GM10248 (cell line): ENCODE measurements at places on chromosomes 4 and X.
A peak's percentile ranks its signal among the peaks of the same experiment; 100 is the strongest.

DNA sequence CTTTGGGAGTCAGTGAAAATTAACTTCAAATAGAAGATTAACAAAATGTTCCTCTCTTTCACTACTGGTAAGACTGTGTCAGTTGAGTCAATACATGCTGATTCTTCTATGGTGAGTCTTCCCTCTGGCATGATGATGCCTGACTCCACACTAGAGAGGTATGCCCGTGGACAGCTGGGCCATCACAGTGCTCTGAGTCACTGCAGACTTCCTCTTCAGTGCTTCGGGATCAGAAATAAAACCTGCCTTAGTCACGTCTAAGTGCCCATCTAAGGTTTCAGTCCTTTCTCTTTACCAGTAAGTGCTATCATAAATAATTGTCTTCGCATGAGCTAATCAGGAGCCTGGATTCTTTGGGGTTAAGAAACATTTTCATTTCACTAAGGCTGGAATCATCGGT lies 1.6 kb upstream of the ASB5 start:
- DNase-seq = no peak

GRCh38 chrX:57227691-57228090 lies 58.8 kb upstream of the FAAH2 start:
- DNase-seq = no peak

DNA sequence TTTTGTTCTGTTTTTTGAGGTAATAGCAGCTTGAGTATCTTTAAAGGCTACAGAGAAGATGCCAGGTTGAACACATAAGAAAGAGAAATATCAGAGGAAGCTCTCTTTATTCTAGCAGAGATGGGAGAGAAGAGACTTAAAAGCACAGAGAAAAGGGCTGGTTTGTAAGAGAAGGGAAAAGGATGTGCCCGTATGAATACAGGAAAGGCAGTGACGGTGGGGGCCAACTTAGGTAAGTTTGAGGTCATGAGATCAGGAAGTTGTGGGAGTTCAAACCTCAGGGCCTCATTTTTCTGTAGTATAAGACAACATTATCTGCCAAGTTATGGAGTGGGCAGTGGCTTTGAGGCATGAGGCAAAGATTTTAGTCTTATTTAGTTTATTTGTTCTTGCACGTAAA lies 121.3 kb upstream of the S100G start:
- no peak for DNase-seq

- DNase-seq = no peak
Measured at GRCh38 chr4:155539746-155540145, 126.9 kb upstream of the GUCY1A1 start.

- DNase-seq = no peak
Measured at GRCh38 chrX:56564921-56565840, 1.8 kb downstream of the UBQLN2 start.

- DNase-seq = no peak
Measured at GRCh38 chr4:126358041-126358440, 1043.3 kb downstream of the FAT4 start.

DNA sequence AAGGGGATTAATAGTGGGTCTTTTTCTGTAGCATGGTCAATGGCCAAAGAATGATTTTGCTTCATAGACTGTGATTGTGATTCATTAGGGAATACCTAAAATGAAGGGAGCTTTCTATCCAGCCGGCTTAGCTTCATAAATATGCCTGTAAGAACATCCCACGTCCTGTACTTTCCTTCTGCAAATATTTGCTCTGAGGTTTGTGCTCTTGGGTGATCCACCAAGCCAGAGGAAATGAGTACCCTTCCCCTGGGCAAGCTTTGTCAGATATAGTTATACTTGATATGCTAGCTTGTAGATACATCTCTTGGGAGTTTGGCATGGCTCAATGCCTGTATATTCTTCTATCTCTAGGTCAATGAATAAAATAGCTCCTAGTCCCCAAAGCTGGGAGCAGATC lies 28.2 kb upstream of the SPARCL1 start:
- DNase-seq = no peak

DNA sequence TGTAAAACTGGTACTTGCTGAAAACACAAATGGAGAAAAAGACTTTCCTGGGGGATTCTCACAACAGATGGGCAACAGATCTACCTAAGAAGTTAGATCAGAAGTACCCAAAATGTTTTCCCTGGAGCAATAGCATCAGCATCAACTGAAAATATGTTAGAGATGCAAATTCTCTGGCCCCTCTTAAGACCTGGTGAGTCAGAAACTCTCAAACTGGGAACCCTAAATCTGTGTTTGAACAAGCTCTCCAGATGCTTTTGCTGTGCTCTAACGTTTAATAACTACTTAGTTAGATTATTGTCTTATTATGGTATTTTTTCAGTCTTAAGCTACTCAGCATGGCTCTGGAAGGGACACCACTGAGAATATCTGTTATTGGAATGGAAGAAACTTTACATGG lies 55.2 kb upstream of the TRPC3 start:
- DNase-seq = no peak

GRCh38 chrX:22399437-22400192 lies 126.9 kb downstream of the CBLL2 start:
- no peak for DNase-seq

DNA sequence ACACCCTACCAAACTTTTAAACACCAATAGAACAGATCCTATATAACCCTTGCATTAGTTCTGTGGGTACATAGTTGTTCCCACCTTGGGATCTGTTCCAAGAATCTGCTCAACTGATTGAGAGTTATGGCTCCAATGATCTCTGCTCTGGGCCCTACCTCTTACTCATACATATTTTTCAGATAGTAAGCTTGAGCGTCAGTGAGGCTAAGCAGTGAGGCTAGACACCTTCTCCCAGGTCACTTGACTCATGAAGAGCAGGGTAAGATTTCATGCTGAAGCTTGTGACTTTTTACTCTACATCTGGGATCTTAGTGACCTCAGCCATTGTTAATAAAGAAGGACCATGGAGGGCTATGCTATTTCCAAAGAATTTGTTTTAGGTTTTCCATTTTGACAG lies 23.1 kb upstream of the TNIP3 start:
- no peak for DNase-seq

DNA sequence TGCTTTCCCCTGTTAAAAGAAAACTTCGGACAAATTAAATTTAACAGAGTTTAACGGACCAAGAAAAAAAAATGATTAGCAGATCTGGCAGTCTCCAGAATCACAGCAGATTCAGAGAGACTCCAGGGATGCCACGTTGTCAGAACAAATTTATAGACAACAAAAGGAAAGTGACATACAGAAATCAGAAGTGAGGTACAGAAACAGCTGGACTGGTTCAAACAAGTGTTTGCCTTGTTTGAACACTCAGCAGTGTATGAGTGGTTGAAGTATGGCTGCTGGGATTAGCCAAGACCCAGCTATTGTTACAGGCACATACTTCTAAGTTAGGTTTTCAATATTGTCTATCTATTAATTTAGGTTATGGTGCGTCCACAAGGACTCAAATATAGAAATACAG lies 19.1 kb downstream of the PIR start:
- DNase-seq = no peak

- no peak for DNase-seq
Measured at GRCh38 chr4:17013382-17014006, 115.0 kb upstream of the LDB2 start.

- no peak for DNase-seq
Measured at GRCh38 chrX:31663172-31663571, 591.3 kb upstream of the FTHL17 start.

GRCh38 chr4:107845681-107846080 lies 20.9 kb downstream of the SGMS2 start:
- DNase-seq = no peak

DNA sequence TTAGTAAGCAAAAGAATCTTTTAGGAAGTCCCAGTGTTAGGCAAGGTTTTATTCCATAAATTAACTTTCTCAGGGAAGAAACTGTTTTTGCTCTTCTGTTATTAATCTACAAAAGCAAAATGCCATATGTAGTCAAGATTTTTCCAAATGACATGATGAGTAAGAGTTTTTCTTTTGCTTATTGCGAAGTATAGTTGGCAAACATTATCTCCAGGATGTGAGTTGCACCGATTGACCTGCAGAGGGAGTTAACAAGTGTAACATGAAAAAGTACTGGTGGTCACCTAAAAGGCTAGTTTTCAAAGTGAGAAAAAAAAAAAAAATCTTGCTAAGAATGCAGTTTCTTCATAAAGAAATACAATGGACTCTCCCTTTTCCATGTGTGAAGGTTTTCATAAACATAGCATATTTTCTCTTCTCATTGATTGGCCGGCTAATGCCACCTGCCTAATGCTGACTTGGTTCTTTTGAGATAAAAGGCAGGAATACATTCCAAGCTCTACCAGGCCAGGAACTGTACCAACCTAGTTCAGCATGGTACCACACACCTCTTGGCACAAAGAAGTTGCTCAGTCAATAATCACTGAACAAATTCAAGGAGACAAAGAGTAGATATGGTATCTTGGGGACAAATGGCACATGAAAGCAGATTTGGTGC lies 100.2 kb downstream of the LNX1 start:
- DNase-seq = peak; percentile 24

DNA sequence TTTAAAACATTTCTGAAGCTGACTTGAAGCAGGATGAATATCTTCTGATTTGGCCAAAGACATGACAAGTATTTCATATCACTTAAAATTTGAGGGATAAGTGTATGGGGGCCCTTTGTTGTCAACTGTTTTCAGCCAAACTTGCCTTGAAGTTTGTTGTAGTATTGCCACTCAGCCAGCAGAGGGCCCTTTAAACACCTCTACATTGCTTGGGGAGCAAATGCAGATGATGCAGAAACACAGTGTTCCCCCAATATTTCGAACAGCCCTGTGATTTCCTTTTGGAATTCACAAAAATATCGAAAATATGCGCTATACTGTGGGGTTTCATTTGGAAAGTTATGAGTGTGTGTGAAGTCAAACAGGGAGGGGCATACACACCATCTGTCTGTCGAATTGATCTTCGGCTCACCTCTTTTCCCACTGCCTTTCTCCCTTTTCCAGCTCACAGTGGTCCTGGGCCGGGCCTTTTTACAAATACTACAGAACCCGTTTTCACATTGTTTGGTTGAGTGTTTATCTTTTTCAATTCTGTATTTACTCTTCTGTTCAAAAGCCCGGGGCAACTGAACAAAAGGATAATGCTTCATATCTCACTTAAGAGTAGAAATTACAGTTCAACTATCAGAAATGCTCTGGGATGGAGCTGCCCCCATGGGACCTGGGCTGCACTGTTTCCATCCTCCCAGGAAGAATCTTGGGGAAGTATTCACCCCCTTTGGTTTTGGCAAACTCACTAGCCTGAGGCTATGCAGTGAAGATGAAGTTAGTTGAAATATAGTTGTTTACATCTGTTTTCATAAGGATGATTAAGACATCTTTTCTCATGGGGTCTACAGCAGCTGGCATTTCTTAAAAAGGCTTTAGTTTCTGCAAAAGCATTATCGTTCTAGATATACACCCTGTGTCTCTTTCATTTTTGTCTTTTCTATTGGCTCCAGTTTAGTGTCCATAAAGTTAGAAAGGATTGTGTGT lies 137.6 kb downstream of the EGF start:
- DNase-seq = peak; percentile 47

GRCh38 chr4:3426465-3427133 lies 15.2 kb upstream of the HGFAC start:
- no peak for DNase-seq

- no peak for DNase-seq
Measured at GRCh38 chr4:45323453-45324058, 597.2 kb upstream of the GNPDA2 start.

GRCh38 chr4:10092481-10093270 lies 23.9 kb downstream of the WDR1 start:
- no peak for DNase-seq

DNA sequence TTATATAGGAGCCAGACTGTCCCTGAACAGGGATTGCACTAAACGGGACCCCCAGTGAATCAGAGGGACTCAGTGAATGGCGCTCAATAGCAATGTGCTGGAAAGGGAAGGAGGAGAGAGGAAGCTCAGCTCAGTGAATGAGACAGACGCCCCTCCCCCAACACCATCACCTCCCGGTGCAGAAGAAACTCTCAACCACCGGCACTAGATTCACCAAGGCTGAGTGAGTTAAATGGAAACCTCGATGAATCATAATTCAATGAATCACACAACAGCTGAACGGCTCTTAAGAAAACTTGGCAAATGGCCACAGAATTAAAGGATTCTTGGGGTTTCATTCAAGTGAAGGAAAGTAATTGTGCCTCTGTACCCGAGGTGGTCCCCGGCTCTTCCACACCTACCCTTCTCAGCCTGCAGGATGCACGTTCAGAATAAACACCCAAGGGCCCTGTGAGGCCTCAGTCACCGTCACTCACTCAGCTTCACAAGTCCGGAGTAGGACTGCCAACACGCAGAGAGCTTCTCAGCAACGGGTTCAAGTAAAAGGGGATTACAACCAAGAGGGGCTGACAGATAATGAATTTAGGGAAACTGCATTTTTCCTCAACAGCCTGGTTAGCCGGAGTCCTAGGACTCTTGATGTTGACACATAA lies 29.3 kb downstream of the CRMP1 start:
- DNase-seq = no peak

DNA sequence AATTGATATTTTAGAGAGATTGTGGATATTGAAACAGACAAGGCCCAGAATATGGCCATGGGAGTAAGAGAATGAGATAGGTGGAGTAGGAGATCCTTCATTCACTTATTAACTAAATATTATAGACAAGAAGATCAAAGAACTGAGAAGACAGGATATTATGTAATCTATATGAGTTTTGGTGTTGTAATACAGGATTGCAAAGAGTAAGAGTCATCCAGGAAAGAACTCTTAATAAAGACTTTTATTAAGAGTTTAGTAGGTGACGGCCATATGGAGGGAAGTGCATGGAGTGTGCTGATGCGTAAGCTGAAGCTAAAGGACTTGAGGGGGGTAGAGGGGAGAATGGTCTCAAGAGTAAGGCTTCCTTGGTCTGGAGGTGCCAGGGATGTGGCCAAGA lies 153.7 kb downstream of the VEGFC start:
- DNase-seq = no peak

- no peak for DNase-seq
Measured at GRCh38 chr4:37795581-37796195, 30.8 kb upstream of the PGM2 start.

DNA sequence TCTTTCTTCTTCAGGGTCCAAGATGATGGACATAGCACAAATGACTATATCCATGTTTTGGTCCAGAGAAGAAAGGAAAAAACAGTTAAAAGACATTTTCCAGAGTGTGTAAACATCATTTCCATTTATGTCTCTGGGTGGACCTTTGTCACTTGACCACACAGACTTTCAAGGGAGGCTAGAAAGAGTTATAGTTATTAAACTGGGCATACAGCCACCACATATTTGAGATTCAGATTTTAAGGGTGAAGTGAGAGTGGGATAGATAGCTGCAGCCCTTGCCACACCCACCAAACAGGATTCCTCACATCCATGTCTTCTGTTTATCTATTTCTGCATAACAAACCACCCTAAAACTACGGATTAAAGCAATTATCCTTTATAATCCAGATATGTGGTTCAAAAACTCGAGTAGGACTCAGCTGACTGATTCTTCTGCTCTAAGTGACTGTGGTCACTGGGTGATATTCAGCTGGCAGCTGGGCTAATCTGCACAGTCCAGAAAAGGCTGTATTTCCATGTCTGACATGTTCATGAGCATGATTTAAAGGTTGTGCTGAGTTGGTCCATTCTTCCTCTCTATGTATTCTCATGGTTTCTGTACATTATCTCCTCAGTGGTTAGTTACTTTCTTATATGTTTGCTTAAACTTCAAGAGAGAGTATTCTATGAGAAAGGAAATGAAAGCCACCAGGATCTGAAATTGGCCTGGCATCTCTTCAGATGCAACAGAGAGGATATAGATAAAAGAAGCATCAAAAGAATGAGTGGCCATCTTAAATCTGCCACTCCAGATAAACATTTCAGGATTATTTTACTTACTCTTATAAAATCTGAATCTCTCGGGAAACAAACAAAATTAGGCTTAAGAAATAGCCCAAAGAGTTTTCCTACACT lies 459.8 kb upstream of the CTSO start:
- no peak for DNase-seq

- no peak for DNase-seq
Measured at GRCh38 chr4:86203176-86203575, 156.7 kb downstream of the MAPK10 start.
